Esophagus squamous epithelium (tissue), 5 donors: ENCODE measurements at places on chromosomes 2 and 18.

GRCh38 chr2:176117823-176118371, 1.3 kb downstream of the HOXD10 start:
- no peak for DNase-seq

- DNase-seq: no peak
Measured at GRCh38 chr18:58135701-58136331, 91.8 kb downstream of the NEDD4L start.

GRCh38 chr2:16652296-16653082, 13.1 kb downstream of the CYRIA start:
- DNase-seq: no peak

- DNase-seq: no peak
Measured at GRCh38 chr2:215854008-215854407, 159.3 kb downstream of the MREG start.

GRCh38 chr2:132871831-132872230, 201.8 kb upstream of the LYPD1 start:
- DNase-seq: no peak

- DNase-seq: no peak
Measured at GRCh38 chr2:194253528-194254259, 1403.3 kb upstream of the SLC39A10 start.

GRCh38 chr2:59413751-59414570, 1139.5 kb downstream of the BCL11A start:
- DNase-seq: no peak

- no peak for DNase-seq
Measured at GRCh38 chr2:86297382-86298147, 39.9 kb downstream of the REEP1 start.

GRCh38 chr18:31042406-31043181, at the start of gene DSC3:
Gene DSC3 (minus strand): TSS chr18:31042742. CDS start chr18:31042660, 82 bp downstream.
- DNase-seq: no peak

- no peak for DNase-seq
Measured at GRCh38 chr2:126656431-126657147, 631 bp downstream of the GYPC start.

DNA sequence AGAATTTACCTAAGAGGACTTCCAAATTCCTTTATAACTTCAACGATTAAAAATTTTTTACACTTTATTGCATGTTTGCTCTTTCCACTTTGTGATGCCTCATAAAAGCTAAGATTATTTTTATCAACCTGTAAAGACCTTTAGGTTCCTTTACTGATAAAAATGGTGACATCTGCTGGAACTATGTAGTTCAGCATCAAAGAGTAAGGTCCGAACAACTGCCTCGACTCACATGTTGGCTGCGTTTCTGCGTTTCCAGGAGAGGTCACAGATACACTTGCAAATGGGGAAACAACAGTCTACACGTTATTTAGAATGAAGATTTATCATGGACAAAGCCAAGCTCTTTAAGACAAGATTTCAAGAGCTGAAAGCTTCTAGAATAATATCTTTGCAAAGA, 18.8 kb upstream of the TMX3 start:
- no peak for DNase-seq

DNA sequence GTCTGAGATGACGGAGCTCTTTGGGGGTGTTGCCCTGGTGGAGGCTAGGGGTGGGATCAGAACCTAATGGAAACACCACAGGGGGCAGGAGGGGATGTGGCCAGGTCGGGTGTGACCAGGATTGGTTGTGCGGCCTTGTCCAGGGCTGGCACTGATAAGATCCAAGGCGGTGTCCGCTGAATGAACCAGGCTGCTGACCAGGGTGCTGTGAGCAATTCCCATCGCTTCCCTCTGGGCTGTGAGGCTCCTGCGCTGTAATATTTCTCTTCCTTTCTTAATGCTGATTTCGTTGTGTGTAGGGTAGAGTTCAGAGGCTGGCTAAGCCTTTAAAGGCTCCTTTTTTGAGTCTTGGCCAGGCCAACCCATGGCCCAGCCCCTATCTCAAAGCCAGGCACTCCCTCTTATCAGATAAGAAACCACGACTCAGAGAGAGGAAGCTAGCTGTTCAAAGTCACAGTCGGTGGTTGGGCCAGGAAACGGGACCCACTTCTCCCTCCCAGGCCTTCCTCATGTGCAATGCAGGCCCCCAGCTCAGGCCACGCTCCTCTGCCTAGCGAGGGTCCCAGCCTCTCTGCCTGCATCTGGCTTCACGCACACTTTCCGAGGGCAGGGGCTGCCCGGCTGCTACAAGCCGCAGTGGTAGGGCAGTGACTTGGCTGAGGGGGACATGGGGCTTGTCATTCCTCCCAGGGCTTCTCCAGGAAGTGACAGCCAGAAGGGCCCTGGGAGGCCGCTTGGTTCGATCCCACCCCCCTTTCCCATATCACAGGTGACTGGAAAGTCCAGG, 26.0 kb upstream of the FOSL2 start:
- DNase-seq: no peak

GRCh38 chr2:240432430-240432819, 3.0 kb upstream of the GPC1 start:
- DNase-seq: no peak

- DNase-seq: no peak
Measured at GRCh38 chr2:61710711-61711110, 143.1 kb downstream of the FAM161A start.

- DNase-seq: no peak
Measured at GRCh38 chr2:45606796-45607195, 4.3 kb downstream of the SRBD1 start.

GRCh38 chr2:7352191-7352590, 435.0 kb downstream of the RNF144A start:
- no peak for DNase-seq

GRCh38 chr2:9333591-9334171, 89.6 kb downstream of the ITGB1BP1 start:
- DNase-seq: no peak

- DNase-seq: no peak
Measured at GRCh38 chr2:223306371-223306770, 254.4 kb downstream of the KCNE4 start.

- DNase-seq: no peak
Measured at GRCh38 chr2:240999873-241000541, 1.6 kb downstream of the SNED1 start.

DNA sequence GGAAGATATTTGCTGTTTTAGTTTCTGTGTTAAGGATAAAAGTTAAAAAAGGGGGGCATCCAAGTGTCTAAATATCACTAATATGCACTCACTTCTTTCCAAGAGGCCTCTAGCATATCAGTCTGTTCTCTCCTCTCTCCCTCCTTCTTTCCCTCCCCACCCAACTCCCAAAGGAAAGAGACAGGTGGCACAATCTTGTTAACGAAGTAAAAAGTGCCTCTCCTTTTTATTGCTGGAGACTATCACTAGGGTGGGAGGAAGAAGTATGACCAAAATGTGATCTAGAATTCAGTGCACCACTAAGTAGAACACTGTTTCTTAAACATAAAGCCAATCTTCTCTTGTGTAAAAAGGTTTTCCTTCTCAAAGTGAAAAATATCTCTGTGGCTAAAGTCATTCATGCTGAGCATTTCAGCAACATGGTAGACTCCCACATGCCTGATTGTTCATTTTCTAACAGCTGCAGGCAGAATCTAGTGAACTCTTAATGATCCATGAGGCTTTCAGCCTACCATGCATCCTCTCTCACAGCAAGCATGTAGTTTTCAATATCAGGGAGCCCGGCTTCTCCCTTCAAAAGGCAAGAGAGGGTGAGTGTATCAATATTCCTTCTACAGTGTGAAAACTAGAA, 39.5 kb downstream of the RNU4ATAC start:
- DNase-seq: no peak

DNA sequence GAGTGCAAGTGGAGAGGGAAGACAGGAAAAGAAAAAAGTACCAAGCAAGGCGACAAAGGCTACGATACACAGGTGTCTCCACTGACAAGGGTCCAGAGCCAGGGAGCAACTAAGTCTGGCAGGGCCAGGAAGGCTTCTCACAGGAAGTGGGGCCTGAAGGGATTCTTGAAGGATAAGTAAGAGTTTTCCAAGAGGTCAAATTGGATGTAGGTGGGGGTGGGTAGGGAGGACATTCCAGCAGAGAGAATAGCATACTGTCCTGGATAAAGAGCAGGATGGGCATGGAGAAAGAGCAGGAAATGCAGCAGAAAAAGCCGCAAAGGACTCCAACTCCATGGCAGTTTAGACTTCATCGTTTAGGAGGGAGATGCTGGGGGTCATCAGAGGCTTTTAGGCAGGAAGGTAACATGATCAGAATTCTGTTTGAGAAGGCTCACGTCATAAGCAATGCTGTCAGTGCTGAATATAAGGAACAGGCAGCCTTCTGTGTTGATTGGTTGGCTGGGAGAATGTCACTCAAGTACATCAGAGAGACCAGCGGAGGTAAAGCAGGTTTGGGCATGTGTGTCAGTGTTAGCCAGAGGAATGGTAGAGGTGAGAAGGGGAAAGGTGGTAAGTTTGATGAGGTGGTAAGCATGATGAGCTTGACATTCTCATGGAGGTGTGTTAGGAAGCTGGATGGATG, 35.1 kb downstream of the ARHGAP25 start:
- DNase-seq: no peak

DNA sequence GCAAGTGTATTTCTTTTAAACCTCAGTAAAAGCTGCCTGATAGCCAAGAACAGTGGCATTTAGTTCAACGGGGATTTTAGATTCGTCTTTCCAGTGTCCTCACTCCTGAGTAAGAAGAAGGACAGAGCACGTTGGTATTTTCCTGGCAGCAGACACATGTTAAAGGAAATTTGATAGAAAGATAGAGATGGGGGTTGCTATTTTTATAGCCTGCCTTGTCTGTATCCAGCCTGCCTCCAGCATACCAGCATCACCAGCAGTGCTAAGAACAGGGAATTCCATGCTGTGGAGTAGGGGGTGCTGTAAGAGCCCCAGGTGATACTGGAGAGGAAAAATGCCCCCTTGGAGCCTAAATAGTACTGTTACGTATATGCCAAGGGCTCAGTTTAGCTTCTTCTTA, 1.1 kb upstream of the SMYD1 start:
- no peak for DNase-seq

DNA sequence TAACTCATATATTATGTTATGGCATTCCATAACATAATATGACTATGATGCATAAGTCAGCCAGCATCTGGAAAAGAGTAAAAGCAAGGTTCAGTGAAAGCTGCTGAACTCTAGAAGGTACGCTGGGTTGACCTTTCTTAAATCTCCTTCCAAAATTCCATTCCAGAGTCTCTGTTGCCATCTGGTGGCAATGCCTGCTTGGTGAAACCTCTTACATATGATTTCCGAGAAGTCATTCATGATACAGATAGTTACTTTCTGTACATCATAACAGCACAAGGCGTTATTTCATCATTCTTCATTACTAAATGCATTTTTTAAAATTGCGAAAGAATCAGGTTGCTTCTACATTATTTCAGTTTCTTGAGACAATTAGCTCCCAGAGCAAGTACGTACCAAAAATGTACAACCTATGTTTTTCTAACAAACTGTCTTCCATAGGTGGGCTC, 7.0 kb upstream of the EPG5 start:
- DNase-seq: no peak

DNA sequence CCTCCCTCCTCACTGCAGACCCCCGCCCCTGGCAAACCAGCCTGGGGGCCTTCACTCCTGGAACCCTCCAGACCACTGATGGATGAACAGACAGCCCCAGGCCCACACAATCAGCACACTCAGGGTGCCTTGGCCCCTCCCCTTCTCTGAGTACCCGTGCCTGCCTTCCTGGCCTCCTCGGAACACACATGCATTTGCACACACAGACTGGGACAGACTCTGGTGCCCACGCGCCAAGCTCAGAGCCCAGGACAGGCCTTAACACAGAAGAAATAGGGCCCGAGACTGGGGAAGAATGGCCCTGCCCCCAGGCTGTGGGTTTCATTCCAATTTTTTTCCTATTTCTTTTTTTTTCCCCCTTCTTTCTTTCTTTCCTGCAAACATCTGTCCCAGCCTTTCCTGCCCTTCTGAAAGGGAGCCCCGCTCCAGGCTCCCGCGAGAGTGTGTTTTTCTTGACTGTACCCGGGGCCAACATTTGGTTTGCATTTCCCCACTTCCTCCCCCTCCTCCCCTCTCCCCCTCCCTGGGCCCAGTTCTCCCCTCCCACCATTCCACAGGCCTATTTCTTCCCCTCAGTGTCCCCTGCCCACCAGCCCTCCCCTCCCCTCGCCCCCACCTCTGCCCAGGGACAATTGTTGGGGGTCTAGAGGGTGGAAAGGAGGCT, 618 bp upstream of the TNS1 start:
- DNase-seq: no peak

DNA sequence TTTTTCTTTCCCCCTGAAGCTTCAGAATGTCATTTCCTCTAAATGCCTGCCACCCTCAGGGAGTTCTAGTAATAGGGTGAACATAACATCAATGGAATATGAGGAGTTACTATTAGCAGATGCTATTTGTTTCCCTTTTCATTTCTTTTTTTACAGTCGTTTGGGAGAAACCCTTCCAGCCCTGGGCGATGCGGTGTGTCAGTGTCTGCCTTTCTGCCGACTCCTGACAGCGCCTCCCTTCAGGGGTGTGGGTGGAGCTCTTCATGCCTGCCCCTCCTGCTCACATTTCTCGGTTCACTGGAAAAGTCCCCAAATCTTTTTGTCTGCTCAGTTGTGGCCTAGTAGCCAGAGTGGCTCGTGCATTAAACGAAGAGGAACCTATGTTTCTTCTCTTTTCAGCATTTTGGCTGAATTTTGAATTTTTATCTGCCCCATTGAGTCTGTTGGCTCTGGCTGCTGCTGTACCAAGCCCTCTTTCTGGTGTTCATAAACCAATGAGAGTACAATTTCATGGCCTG, 72.3 kb downstream of the FMNL2 start:
- no peak for DNase-seq

GRCh38 chr18:59159265-59159664, 19.6 kb downstream of the SEC11C start:
- no peak for DNase-seq

- no peak for DNase-seq
Measured at GRCh38 chr2:171181064-171182049, 20.7 kb upstream of the TLK1 start.

DNA sequence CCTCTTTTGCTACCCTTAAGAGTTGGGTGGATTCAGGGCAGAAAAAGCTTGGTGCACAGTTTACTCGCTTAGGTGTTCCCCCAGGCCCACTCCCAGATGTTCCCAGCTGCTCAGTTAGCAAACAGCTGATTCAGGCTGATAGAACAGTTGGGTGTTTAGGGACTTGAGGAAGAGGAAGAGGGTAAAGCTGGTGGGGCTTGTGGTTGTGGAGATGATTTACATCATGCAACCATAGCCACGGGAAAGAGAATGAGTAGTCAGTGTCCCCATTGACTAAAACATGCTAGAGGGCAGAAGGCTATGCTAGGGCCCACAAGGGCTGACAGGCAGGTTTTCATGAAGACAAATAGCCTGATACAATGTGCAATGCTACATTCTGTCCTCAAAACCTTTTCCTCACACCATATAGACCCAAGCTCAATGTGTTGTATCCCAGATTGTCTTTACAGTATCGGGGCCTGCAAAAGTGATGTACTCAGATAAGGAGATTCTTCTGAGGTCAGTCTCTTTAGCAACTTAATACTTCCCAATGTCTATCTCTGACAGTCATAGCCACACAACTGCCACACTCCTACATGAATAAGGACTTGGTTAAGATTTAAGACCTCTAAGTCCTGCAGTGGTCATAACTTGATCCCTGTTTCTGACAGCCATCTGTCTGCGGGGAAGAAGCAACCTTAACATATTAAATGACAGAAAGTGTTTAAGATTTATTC, 15.6 kb downstream of the COLEC12 start:
- no peak for DNase-seq

- no peak for DNase-seq
Measured at GRCh38 chr2:8529706-8530277, 152.1 kb upstream of the ID2 start.
